ENCODE measurements at places on chromosomes 16 and 17.

DNA sequence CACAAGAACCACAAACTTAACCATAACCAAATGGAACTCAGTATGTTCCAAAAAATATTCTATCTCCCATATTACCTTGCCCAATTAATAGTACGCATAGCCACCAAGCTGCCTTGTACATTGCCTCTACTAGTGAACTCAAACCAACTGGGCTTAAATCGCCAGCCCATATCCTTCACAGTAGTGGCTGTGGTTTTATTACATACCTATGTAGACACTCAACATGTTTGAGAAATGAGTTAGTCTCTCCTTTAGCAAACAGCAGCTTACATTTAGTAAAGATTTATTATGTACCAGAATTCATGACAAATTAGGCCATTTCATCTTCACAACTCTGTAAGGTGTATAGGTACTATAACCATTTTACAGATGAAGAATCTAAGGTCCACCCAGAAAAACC is 41.4 kb downstream of the GRB2 start:
- DNase-seq = no peak

DNA sequence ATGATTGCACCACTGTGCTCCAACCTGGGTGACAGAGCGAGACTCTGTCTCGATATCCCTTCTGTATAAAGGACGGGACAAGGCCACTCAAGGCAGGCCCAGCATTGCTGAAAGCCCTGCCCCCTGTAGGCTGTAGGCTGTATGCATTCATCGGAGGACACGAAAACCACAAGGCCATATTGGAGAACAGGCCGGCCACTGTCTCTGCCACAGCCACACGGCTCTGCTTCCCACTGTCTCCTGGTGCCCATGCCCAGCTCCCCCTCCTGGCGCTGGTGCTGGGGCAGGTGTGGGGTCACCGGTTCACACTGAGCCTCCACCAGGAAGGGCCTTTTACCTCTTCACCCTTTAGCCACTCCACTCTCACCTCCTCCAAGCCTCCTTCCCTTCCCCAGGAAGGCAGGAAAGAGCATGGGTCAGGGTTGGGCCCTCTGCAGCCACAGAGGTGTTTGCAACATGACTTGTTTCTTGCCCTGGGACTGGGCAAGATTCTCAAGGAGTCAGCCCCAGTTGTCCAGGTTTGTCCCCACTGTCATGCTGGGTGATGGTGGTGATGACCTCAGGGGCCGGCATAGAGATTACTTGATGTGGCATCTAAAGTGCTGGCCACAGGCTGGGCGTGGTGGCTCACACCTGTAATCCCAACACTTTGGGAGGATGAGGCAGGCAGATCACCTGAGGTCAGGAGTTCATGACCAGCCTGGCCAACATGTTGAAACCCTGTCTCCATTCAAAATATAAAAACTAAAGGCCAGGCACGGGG is 5.3 kb upstream of the NTN3 start:
- DNase-seq = peak; percentile 56

- DNase-seq = no peak
Observed at GRCh38 chr16:3819175-3819527, 61.4 kb downstream of the CREBBP start.

- DNase-seq = peak; percentile 26
Observed at GRCh38 chr16:8950580-8951077, 13.1 kb downstream of the USP7 start.

DNA sequence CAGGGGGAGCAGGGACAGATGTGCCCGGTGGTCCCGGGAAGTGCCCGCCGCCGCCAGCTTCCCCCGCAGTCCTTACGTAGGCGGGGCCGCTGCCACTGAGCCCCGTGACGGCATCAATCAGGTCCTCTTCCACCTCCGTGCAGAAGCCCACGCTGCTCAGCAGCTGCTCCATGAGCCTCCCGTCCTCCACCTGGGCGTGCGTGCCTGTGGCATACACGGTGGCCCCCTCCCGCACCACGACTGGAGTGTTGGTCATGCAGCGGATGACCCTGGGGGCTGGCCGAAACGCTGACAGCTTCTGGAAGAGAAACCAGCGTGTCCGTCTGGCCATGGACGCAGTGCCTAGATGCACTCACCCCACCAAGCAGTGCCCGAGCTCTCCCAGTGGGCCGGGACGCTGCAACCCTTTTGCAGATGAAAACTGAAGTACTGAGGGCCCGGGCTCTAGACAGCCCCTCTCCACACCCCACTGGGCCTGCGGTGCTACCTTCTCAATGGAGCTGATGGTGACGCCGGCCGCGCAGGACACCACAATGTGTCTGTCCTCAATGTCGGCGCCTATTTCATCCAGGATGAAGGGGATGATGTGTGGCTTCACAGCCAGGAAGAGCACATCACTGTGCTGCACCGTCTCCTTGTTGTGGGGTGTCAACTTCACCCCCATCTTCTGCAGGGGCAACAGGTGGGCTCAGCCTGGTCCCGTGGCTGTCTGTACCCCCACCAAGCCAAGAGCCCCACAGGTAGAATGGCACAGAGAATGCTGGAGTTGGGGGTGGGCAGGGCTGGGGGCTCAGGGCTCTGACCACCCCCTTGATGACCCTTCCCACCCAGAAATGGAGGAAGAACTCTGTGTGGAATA is 2.0 kb downstream of the PYCR1 start:
- no peak for DNase-seq
